ENCODE measurements at places on chromosomes 6 and 20.

DNA sequence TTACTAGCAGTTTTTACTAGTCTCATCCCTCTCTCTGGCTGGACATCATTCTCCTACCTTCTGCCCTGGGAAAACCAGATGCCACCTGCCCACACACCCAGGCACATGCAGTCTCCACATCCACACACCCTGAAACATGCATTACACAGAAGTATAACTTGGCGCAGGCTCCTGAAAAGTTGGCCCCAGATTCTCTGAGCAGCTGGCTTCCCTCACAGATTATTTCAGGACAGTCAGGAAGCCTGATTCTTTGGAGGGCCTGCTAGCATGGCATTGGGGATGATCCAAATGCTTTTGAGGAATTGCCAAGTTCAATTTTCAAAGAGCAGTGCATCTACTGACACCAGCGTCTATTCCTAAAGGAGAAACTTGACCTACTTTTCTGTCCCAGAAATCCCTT lies 27.8 kb upstream of the KIF16B start:
- DNase-seq: no peak

GRCh38 chr6:132969196-132969595 lies 154.8 kb downstream of the RPS12 start:
- DNase-seq: no peak

DNA sequence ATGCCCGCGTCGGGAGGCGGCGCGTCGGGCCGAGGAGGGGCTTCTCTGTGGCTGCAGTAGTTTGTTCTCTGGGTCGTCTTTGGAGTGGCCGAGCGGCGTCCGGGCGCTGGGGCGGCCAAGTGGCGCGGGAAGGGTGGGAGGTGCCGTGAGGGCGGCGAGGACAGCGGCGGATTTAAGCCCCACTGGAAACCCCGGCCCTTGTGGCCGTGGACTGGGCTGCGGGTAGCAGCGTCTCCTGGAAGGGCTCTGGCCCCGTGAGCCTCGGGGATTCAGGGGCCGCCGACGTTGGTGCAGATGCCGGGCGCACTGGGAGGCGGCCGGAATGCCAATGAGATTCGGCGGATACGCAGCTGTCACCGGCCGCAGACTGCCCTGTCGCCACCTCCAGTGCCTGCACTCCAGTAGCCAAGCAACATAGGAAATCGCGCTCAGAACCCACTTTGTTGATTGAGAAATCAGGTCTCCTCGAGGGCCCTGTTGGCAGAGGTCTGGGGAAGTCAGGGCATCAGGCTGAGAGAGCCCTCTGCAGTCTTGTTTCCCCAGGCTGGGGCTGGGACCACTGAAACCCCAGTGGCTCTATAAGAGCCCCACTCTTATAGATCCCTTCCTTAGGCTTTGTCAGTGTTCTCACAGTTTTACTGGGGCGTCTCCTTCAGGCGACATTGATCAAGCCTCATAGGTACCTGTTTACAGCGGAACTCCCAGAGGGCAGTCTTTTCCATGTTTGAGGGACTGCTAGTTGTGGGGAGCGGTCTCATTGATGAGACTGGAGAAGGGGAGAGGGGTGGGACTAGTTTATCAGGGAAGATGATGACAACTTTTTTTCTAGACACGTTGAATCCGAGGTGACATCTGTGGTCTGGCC lies 642 bp downstream of the GZF1 start:
- DNase-seq: peak; percentile 81

DNA sequence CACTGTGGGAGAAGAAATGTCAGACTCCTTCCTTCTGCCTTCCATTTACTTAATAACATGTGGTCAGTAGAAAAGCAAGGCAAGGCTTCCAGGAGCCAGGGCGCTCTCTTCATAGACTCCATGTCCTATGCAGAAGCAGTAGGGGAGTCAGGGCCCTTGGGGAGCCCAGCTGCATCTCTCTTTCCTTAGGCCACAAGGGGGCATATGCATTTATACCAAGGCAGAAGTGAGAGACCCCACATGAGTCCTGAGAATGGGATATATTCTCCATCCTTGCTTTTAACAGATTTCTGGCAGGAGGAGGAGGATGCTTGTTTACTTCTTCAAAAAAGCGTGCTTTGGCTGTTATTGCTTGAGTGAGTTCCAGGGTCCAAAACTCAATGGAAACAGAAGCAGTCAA lies 198.5 kb downstream of the HIVEP2 start:
- peak; percentile 30 for DNase-seq

DNA sequence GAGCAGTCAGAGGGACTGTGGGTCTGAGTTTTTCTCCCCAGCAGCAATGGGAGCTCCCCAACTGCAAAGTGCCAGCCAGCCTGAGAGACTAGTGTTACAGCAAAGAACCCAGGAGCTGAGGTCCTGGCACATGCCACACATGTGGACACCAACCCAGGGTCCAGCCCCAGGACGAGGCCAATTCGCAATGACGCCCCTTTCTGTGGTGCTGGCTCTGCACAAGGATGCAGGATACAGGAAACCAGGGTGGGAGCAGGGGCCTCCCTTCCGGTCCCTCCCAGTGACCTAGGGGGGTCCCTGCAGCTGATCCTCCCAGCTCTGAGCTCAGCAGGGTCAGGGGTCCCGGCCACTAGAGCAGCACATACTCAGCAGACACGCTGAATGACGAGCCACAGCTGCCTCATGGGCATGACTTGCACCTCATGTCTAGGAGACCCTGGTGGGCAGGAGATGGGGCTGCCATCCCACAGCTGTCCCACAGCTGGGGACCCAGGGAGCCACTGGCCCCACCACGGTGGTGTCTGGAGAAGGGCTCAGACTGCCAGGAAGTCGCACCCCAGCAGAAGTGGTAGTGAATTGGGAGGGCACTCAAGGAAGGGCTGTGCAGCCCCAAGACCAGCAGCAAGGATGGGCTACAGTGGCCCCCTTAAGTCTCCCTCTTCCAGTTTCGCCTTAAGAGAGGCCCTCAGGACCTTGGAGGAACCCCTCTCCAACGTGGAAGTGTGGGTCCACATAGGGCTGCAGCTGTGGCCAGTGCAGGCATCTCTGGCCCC lies 3.6 kb downstream of the ARFRP1 start:
- no peak for DNase-seq

GRCh38 chr20:49432550-49432949 lies 49.9 kb downstream of the KCNB1 start:
- no peak for DNase-seq

- peak; percentile 52 for DNase-seq
Measured at GRCh38 chr20:11676630-11677287, 240.9 kb upstream of the BTBD3 start.

GRCh38 chr6:110085285-110085684 lies 94.2 kb downstream of the WASF1 start:
- DNase-seq: no peak

DNA sequence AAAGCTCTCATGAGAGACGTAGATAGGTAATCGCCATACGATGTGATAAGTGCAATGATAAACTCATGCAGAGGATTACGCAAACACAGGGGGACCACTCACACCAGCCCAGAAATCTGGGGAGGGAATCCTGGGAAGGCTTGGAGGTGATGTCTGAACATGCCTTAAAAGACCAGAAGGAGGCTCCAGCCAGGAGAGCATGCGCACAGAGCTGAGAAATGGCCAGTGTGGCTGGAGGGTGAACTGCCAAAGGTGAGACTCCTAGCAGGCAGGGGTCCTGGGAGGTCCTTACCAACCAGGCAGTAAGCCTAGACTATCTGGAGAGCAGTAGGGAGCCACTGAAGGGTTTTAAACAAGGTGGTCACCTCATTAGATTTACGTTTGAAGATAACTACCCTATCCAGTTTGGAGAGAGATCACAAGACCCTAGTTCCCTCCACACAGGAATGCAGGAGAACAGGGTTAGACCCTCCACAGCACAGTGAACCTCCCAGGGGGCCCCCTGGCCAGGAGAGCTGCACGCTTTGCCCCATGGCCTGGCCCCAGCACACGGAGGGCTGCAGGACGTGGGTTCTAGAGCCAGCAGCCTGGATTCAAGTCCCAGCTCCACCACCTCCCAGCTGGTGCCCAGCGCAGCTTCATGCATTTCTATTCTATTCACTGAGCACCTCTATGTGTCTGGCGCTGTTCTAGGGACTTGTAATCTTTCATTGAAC lies 13.1 kb downstream of the MDFI start:
- no peak for DNase-seq

DNA sequence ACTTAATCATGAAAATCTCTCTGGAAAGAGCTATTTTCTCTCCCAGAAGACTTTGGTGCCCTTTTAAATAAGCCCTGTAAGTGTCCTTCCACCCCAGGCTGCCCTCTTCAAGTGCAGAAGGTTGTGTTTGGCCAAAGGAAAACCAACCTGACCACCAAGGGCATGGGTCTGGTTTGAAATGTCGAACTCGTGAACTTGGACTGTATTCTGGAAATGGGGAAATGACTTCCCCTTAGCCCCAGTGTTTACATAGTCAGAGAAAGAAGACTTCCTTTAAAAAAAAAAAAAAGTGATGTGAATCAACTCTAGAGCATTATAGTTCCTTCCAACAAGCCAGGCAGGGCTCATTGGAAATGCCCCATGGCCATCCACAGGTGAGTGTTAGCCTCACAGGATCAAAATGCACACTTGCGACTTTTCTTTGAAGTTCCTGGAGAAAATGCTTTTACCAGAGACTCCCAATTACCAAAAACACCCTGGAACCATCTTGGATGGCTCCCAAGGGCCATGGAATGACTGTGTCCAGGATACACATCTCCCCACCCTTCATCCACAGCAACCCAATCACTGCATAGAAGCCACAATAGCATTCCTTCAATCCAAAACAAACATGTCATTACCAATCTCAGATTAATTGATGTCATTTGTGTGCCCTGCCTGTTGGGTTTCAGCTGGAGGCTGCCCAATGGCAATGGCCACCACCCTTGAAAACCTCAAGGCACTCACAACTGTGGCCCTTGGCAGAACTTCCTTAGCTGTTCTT lies 133.8 kb downstream of the CLIC5 start:
- DNase-seq: no peak

GRCh38 chr6:119162134-119162775 lies 83.8 kb upstream of the FAM184A start:
- DNase-seq: no peak

DNA sequence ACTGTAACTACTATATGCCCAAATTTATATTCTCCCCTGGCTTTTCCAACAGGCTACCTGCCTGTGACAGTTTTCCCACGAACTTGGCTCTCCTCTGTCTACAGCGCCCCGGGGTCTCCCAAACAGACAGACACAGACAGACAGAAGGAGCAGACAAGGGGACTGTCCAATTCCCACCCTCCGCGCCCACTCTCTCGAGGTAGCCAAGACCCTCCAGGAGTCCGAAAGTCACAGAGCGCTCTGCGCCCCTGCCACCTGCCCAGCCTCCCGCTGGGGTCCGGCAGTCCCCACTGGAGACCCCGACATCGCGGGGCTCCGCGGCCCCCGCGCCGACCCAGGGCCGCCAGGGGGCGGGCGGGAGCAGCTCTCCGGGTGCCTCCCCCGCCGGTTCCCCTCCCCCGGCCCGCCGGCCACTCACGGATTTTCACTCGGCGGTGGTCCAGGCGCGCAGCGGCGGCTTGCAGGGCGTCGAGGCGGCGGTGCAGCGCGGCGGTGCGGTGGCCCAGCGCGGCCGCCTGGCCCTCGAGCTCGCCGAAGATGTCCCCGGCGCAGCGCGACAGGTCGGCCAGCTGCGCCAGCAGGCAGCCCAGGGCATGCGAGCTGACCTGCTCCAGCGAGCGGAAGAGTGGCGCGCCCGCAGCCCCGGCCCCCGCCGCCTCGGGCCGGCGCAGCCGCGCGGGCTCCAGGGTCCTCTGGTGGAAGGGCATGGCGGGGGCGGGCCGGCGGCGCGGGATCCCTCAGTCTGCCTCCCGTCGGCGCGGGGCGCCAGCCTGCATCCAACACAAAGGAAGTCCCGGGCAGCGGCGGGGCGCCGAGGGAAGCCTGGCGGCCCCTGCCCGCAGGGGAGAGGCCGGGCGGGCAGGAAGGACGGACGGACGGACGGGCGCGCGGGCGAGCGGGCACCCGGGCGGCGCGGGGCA lies 81.3 kb upstream of the CCDC28A start:
- DNase-seq: peak; percentile 88

GRCh38 chr6:34792605-34793500 lies 970 bp downstream of the BLTP3A start:
- DNase-seq: no peak

GRCh38 chr6:70033781-70034180 lies 167.4 kb downstream of the COL19A1 start:
- DNase-seq: no peak

- DNase-seq: no peak
Measured at GRCh38 chr6:54588176-54588575, 258.4 kb upstream of the FAM83B start.

DNA sequence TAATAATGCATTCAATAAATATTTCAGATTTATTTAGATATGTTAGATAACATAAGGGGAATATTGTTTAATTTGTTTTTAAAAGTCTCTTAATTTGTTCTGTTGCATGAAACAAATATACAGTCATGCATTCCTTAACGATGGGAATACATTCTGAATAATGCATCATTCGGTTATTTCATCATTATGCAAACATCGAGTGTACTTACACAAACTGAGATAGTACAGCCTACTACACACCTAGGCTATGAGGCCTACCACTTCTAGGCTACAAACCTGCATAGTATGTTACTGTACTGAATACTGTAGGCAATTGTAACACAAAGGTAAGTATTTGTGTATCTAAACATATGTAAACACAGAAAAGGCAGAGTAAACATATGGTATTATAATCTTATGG lies 118.7 kb downstream of the EPHA7 start:
- no peak for DNase-seq

DNA sequence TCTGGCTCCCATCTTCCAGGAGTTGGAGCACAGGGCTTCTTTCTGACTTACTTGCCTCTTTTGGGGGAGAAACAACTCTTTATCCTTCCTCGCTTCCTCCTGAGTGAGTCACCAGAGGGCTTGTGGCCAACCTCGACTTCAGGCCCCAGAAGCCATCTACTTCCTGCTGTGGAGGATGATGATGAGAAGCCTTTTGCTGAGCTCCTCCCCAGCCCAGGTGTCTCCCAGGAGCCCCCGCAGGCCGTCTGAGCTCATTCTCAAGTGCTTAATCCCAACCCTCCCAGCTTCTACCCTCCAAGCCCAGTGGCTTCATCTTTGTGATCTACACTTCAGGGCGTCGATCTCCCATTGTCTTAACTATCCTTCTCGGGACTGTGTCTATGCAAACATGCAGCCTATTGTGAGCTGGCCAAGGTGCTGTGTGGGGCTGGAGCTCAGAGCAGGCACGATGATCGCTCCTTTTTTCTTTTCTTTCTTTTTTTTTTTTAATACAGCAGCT lies 27.9 kb downstream of the SDCBP2 start:
- no peak for DNase-seq

GRCh38 chr6:7727086-7727945 lies 1.4 kb downstream of the BMP6 start:
- DNase-seq: peak; percentile 76

DNA sequence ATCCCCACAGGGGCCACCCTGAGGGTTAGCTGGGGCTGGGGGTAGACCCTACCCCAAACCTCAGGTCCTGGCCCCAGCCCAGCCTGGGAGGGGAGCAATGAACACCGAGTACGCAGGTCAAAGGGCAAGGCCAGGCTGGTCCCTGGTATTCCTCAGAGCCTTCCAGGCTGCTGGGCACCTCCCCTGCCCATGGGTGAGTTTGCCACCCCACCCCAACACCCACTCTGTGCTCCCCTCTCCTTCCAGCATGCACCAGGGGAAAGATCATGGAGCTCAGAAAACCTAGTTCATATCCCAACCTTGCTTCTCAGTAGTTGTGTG lies 103.9 kb upstream of the FOXP4 start:
- DNase-seq: no peak

GRCh38 chr6:152220786-152221185 lies 413.3 kb downstream of the ESR1 start:
- DNase-seq: no peak
